ENCODE measurements at places on chromosomes 7 and 10.

GRCh38 chr7:23471106-23471859, 992 bp upstream of the IGF2BP3 start:
- DNase-seq, result peak; percentile 56

- no peak for DNase-seq
Observed at GRCh38 chr10:132980426-132981172, 38.2 kb upstream of the CFAP46 start.

DNA sequence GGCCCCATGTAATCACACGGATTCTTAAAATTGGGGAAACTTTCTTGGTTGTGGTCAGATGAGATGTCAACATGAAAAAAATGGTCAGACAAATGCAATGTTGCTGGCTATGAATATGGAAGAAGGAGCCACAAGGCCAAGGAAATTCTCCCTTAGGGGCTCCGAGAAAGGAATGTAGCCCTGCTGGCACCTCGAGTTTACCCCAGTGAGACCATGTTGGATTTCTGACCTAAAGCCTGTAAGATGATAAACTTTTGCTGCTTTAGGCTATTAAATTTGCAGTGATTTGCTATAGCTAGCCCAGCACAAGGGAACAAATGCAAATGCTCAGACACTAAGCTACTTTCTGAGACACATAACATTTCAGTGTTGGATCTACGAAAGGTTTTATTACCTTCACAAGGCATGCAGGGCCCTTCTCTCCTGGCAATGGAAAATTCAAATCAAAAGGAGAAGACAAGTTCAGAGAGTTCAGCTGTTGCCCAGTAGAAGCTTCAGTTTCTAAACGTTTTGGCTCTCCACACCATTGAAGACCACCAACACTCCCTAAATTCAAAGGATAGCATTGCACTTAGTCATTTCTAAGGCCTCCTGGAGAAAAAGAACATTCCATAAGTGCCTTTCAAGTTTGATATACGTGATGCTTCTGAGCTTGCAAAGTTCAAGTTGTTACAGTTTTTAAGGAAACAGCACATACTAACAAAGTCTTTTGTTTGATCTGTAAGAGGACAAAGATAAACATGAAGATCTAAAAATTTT, 23.4 kb downstream of the MCMBP start:
- DNase-seq, result no peak

DNA sequence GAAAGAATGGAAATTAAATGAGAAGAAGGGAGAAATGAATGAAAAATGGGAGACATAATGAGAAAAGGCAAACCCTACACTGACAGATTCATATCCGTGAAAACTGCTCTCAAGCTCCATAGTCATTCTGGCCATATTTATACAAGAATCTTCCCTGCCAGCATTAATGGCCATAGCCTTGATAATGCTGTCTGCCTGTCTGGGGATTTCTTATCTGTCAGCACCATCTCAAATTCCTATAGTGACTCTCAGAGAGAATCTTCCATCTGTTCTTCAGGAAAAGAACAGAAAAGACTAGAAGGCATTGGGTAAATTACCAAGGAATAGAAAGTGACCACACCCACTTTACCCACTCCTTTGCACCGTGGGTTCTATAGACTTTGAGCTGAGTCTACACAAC, 295.9 kb downstream of the PLXNA4 start:
- DNase-seq, result no peak

GRCh38 chr10:13636776-13637175, 50.0 kb downstream of the PRPF18 start:
- no peak for DNase-seq

GRCh38 chr10:6743291-6743849, 163.3 kb upstream of the PRKCQ start:
- DNase-seq, result no peak

GRCh38 chr7:151868396-151869108, 8.4 kb downstream of the PRKAG2 start:
- DNase-seq, result no peak

DNA sequence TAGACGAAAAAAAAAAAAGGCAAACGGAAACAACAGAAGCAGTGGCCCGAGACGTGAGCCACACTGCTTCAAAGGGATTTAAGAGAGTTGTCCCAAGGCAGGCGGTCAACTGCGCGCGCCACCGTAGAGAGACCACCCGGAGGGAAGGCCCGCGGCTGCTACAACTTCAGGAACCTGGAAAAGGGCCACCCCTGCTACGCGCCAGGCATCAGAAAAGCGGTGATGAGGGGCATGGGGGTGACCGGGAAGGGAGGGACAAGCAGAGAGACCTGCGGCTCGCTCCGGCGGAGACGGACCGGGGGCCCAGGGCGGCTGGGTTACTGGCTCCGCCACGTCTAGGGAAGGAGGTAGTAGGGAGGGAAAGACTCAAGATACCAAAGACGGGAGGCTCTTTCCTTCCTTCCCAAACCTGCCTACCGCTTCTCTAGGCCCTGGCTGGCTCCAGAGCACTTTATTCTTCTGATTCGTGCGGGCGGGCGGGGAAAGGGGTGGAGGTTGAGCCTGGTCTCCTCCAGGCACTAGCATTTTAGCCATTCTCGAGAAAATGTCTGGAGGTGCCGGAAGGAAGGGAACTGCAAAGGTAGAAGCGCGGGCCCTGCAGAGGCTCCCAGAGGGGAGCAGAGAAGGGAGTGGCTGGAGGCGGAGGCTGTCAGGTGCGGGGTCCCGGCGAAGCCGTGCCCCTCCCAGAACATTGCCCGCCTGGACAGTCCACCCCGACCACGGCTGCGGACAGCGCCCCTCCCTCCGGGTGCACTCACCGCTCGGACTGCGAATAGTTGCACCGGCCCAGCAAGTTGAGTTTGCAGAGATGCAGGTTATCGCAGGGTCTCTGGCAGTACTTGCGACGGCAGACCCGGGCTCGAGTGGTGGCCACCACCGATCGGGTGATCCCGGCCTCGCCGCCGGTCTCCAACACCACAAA, 993 bp downstream of the ZC3HAV1 start:
- DNase-seq, result no peak

Data from GM12892 (cell line).